Fibroblast of skin of left quadriceps (primary cell): ENCODE measurements at places on chromosomes 16 and 17.

GRCh38 chr16:278863-279366 lies 1.5 kb upstream of the ARHGDIG start:
- no peak for DNase-seq

- DNase-seq, result no peak
Observed at GRCh38 chr16:84038469-84038868, 4.1 kb downstream of the SLC38A8 start.

GRCh38 chr17:74513987-74514631 lies 17.2 kb downstream of the CD300LB start:
- no peak for DNase-seq

GRCh38 chr16:56451753-56452689 lies 667 bp downstream of the OGFOD1 start:
- DNase-seq, result no peak

DNA sequence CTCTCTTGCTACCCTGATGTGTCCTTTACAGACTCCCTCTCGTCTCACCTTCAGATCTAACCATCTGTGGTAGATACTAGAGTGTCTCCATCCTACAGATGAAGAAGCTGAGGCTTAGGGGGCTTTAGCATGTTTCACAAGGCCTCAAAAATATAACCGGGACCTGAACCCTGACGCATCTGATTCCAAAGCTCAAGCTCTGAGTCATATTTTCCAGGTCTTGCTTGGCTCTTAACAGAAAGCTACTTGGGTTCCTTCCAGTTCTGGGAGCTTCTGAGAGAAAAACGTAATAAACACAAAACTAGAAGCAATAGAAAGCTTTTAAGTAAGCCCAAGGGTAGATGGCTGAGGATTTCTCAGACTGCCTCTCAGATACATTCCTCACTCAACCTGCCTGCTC lies 224.3 kb upstream of the EEF2KMT start:
- no peak for DNase-seq

DNA sequence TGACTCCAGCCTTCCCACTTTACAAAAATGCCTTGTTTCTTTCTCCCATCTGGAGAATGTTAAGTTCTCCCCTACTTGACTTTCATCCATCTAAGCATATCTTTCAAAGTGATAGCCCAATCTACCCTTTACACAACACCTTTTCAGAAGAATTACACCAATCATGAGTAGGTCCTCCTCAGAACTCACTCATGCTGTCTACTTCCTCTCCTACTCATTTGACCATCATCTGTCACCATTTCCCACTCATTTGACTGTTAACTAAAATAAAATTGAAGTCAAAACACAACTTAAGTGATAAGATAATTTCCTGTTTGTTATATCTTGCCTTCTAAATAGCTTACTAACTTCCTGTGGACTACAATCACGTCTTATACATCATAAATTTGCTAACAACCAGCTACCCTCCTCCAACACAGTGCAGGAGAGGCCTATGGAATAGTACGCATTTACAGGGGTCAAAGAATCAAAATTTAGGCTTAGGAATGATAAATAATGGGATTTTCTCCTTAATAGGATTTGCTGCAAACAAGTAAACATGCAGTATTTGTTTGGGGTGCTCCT lies 16.1 kb downstream of the KCNJ16 start:
- no peak for DNase-seq

DNA sequence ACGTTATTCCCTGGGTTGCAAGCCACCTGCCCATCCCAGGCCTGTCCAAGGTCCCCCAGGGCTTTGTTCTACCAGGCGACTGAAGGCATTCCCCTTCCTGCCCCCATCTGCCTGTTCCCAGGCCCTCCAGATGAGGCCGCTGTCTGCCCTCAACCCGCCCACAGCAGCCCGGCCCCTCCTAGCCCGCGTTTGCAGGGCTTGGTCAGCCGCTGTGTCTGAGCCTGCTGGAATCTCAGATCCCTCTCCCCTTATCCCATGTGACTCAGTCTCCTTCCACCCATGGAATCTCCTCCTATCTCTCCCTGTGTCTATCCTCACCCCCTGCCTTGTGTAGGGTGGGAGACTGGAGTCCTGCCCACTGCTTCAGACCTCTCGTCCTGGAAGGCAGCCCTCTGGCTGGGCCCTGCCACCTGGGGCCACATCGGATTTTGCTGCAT lies 186.0 kb upstream of the TNRC6C start:
- DNase-seq, result peak; percentile 20

DNA sequence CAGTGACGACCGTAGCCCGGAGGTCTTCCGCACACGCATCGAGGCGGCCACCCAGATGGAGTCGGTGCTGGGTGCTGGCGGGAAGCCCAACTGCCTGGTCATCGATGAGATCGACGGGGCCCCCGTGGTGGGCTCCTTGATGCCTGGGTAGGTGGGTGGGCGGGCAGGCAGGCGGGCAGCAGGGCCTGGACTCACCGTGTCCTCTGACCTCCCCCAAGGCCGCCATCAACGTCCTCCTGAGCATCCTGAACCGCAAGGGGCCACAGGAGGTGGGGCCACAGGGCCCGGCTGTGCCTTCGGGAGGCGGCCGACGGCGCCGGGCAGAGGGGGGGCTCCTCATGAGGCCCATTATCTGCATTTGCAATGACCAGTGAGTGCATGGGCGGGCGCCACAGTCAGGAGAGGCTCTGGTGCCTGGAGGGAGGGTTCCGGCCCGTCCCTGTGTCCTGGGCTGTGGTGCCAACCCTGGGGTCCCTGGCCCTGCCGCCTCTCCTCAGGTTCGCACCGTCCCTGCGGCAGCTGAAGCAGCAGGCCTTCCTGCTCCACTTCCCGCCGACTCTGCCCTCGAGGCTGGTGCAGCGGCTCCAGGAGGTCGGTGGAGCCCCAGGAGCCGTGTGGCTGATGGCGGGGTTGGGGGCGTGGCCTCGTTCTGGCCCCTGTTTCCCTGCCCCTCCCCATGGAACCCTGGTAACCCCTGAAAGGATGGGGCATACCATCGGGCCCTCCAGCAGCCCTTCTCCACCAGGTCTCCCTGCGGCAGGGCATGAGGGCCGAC lies 4.0 kb downstream of the CHTF18 start:
- DNase-seq, result no peak

DNA sequence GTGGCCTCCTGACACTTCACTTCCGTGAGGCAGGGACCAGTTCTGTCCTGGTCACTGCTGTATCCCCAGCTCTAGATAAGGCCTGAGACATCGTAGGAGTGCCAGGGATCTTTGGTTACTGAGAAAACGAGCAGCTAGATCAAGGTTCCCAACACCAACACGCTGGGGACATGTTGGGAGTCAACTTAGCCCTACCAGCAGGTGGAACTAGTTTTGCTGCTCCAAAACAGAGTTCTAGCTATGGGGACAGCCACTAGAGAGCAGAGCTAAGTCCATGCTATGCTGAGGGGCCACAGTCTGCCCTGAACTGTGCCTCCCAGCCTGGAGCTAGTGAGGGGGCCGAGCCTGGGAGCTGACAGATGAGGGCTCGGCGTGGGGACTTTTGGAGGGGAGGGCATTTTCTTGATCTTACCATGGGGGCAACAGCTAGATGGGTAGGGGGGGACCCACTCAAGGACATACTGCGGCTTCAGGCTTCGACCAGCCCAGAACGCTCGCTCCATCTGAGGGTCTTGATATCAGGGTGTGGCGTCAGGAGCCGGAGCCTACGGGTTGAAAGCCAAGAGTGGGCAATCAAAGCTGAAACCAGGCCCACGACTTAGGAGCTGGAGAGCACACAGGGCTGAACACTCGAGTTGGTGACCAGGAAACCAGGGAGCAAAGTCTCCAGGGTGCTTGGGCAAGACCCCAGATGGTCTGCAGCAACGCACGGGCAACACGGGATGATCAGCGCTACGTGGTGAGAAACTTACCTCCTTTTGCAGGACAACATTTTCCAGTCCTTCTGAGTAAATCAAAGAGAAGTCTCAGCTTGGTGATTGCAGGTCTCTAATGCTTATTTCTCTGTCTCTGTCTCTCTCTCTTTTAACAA lies 13.4 kb downstream of the SNX20 start:
- no peak for DNase-seq
